ENCODE measurements at places on chromosomes 4 and X. TPM values are rescaled to one million over a fixed set of nuclear protein-coding genes. Genes with fewer than 3 reads are reported as not detected.

The PDLIM3 gene
- total RNA-seq = not detected

The MMRN1 gene
- 0.10 TPM for total RNA-seq

The GABRG1 gene
- not detected for total RNA-seq

The PRRG3 gene
- total RNA-seq = not detected

The MAGEA11 gene
- total RNA-seq = not detected

The GLRA3 gene
- total RNA-seq = not detected

The ZCCHC12 gene
- total RNA-seq = 3.1 TPM

The TMEM31 gene
- 0.44 TPM for total RNA-seq

The SMIM43 gene
- not detected for total RNA-seq

The RPL39 gene
- 2,681 TPM for total RNA-seq

The NHSL2 gene
- 0.97 TPM for total RNA-seq

The COL4A5 gene
- not detected for total RNA-seq

The NDP gene
- not detected for total RNA-seq

The MTMR8 gene
- total RNA-seq = 5.8 TPM

The PHOX2B gene
- total RNA-seq = not detected

The MXRA5 gene
- not detected for total RNA-seq

The ARHGAP6 gene
- not detected for total RNA-seq

The REELD1 gene
- not detected for total RNA-seq

The SERTM2 gene
- not detected for total RNA-seq

The FHL1 gene
- total RNA-seq = 37.5 TPM

The SMIM10 gene
- total RNA-seq = 0.34 TPM

The LANCL3 gene
- 0.02 TPM for total RNA-seq

The AMTN gene
- not detected for total RNA-seq

The CCSER1 gene
- total RNA-seq = 0.19 TPM

The MAGED1 gene
- total RNA-seq = 42.7 TPM

The CSAG3 gene
- total RNA-seq = not detected

The SLC6A14 gene
- not detected for total RNA-seq

The IL21 gene
- 67.0 TPM for total RNA-seq

The LAP3 gene
- total RNA-seq = 120 TPM

The TACR3 gene
- total RNA-seq = not detected

The DRD5 gene
- total RNA-seq = not detected

The NDNF gene
- total RNA-seq = not detected

The TMPRSS11B gene
- not detected for total RNA-seq

The AWAT2 gene
- total RNA-seq = not detected

The GRIA2 gene
- total RNA-seq = not detected

The HGFAC gene
- not detected for total RNA-seq

The ZDHHC15 gene
- total RNA-seq = 0.22 TPM

The LRP2BP gene
- 0.48 TPM for total RNA-seq

The AFM gene
- not detected for total RNA-seq

The SLC4A4 gene
- total RNA-seq = 0.43 TPM

The MAGEB17 gene
- total RNA-seq = not detected

The TMEM154 gene
- total RNA-seq = 20.8 TPM

The WDR45 gene
- 28.9 TPM for total RNA-seq

The TLR3 gene
- total RNA-seq = 0.10 TPM

The IQCM gene
- not detected for total RNA-seq

The FOXP3 gene
- total RNA-seq = 23.8 TPM

The MTTP gene
- total RNA-seq = not detected

The PDE6B gene
- 22.9 TPM for total RNA-seq

The NDST3 gene
- total RNA-seq = not detected

The NXT2 gene
- 13.9 TPM for total RNA-seq

The TREX2 gene
- total RNA-seq = 0.74 TPM

The ELMOD2 gene
- total RNA-seq = 17.3 TPM

The CXorf38 gene
- total RNA-seq = 20.2 TPM

The MBTPS2 gene
- total RNA-seq = 5.1 TPM

The ASB12 gene
- not detected for total RNA-seq

The DNAAF6 gene
- not detected for total RNA-seq

Measured in activated CD4-positive, alpha-beta memory T cell treated with anti-CD3 and anti-CD28 coated beads for 36 hours (primary cell).